Stimulated activated CD4-positive, alpha-beta T cell treated with anti-CD3 and anti-CD28 coated beads, Interleukin-4, amount 100 ng/mL, for 4 hours (primary cell): ENCODE measurements at places on chromosomes 2 and 18.

DNA sequence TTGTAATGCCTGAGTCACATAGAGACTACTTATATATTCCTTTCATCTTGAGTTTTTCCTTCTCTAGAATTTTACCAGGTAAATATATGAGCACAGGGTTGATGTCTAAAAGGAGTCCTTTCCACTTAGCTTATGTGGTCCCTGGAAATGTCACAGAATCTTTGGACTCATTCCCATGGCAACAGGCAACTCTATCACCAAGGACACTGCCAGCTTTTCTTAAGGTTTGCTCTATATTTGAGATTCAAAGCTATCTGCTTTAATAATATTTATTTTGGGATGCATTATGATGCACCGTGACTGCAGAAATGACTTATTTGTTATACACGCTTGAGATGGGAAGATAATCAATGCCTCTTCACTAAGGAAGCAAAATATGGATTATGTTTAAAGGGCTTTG, 363.0 kb downstream of the PLCL1 start:
- DNase-seq: no peak

DNA sequence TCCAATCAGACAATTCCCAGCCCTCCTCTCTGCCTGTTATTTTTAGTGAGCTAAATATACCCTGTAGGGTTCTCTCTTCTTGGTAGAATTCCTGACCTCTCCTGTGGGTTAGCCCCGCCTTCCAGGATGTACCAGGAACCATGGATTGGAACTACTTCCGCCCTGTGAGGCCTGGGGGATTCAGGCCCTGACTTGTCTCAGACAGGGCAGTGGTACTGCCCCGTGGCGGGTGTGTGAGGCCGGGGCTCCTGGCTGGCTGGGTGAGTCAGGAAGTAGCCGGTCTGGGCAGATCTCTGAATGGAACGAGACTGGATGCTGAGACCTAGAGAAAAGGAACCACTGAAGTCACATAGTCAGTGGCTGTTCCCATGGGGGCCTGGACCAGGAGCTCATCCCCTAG, 50.5 kb downstream of the DYSF start:
- no peak for DNase-seq

GRCh38 chr2:61410185-61410584, 60.7 kb downstream of the USP34 start:
- DNase-seq: no peak

DNA sequence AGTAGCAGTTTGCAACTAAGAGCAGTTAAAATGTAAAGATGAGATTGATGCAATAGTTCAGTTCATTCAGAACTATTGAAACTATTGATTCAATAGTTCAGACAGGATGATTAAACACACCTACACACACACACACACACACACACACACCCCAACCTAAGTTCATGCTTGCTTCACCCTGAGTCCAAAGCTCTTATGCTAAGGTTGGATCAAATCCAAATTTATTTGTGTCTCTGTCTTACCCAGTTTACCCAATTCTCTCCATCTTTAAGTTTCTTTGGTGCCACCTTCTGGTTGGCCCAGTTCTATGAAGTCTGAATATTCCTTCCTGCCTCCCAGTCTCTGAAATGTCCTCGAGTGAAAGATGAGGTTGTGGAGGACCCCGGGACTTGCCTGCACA, 5.1 kb downstream of the SERPINB8 start:
- no peak for DNase-seq

DNA sequence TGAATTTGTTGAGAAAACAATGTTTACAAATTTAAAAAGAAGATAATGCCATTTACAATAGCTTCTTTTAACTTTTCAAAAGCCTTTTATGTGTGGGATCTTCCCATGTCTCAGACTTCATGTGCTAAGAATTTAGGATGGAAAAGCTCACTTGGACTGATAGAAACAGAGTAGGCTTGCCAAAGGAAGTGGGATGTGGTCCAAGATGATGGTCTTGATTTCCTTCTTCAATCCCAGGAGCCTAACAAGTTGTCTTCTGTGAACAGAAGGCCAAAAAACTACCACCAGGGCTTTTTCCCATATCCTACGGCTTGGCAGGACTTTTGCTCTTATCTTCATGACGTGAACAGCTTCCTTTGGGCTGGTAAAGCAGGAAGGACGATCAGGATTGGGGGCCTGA, 9.5 kb downstream of the CXCR4 start:
- DNase-seq: no peak

- no peak for DNase-seq
Observed at GRCh38 chr2:177604271-177605065, 211.9 kb downstream of the AGPS start.

GRCh38 chr18:44955825-44956224, 275.1 kb downstream of the SETBP1 start:
- DNase-seq: no peak

- no peak for DNase-seq
Observed at GRCh38 chr2:133452146-133452545, 116.1 kb downstream of the NCKAP5 start.

DNA sequence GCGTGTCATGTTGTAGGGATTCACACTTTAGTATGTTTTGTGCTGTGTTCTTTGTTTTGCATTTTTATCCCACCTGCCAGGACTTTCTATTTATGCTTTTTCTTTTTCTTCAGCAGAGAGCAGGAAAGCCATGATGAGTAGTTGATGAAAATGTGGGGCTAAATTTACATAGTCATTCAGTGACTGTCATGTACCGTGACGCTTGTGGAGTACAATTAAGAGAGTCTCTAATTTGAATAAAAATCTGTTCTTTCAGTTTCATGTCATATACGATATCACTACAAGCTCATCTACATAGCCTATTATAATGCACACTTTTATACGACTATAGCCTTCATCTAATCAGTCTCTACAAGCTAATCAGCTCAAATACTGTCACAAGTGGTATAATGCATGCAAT, 112.7 kb upstream of the SPATS2L start:
- DNase-seq: no peak

DNA sequence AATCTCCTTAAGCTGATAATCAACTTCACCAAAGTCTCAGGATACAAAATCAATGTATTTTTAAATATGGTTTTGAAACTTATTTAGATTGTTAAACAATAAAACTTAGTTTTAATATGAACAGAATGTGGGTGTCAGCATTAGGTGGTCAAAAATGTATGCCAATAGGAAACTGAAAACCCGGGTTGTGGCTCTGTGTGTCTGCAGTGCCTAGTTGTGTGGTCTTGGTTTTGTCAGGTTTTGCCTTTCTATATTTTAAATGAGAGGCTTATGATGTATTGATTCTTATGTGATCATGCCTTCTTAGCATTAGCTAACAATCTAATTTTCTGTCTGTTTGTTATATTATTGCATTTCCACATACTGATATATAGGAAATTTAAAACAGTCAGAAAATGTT, 227.8 kb downstream of the ZNF407 start:
- DNase-seq: no peak

DNA sequence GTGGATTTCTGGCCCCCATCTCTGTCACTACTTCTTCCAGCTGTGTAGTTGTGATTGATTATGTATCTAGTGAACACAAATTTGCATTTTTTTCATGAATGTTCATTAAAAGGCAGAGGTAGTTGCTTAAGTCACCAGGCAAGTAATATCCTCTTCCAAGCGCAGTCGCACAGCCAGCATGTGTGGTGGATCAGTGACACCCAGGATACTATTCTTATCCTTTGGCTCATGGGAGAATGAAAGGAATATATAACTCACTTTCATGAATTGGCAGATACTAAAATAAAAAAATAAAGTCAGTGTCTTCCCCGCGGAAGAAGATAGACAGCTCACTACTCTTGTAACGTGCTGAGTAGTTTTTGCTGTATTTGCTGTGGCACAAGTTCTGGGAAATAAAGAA, 387.8 kb downstream of the CDH7 start:
- DNase-seq: no peak

GRCh38 chr18:55084550-55084949, 125.3 kb upstream of the CCDC68 start:
- DNase-seq: no peak

DNA sequence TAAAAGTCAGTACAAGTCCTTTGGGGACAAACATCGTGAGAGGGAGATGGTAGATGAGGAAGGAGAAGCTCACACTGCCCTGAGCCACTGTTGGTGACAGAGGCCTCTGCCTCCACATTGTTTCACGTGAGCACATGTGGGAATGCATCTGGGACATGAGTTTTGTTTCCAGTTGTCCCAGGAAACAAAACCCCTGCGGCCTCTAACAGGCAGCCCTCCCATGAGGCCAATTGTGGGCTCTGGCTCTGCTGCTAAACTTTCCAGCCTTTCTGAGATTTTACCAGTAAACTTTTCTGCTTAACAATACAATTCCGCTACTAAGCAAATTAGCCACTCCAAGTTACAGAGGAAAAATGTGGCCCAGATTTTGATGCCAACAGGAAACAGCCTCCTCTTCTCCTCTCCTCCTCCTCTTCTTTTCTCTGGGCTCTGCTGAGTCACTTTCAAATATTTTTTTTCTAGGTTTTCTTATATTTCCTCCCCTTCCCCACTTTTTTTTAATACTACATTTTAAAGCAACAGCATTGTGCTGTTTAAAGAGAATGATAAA, 23.4 kb upstream of the LRRC30 start:
- no peak for DNase-seq

GRCh38 chr2:113276761-113277425, 1.8 kb downstream of the PAX8 start:
- DNase-seq: no peak

- no peak for DNase-seq
Observed at GRCh38 chr2:163878718-163879117, 142.9 kb upstream of the FIGN start.
